ENCODE measurements at places on chromosomes 6 and 20.

DNA sequence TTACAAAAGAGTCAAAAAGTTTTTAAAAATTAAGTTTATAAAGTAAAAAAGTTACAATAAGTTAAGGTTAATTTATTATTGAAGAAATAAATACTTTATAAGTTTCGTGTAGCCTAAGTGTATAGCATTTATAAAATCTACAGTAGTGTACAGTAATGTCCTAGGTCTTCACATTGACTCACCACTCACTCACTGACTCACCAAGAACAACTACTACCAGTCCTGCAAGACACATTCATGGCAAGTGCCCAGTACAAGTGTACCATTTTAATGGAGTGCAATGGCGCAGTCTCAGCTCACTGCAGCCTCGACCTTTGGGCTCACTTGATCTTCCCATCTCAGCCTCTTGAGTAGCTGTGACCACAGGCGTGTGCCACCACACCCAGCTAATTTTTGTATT, 128.2 kb downstream of the GPX5 start:
- no peak for DNase-seq

GRCh38 chr6:148534871-148535270, 192.2 kb downstream of the SASH1 start:
- no peak for DNase-seq

DNA sequence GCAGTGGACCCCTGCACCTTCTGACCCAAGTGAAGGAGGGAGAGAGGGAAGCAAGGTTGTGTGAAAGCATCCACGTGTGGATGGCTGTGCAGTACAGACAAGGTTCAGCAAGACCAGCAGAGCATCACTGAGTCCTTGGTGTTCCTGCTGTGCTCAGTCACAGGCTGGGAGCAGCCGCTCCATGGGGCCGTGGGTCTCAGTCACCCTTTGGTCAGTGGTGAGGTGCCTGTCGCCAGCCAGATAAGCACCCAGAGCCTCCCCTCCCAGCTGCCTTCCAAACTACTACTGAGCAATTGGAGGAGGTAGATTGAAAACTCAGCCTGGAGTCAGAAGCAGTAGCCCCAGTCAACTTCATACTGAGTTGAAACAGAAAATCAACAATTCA, 218.9 kb downstream of the SLC24A3 start:
- DNase-seq: no peak

DNA sequence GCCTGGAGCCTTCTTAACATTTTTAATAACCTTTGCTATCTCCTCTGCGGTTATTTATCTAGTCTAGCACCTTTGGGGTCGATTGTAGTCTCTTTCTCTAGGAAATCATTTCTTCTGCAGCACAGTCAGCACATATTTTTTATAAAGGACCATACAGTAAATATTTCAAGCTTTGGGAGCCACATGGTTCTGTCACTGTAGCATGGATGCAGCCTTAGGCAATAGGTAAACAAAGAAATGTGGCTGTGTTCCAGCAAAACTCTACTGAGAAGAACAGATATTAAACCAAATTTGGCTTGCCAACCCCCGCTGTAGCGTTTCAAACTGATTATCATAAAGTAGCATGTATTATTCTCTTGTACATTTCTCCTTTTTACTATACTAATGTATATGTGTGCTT, 95.7 kb downstream of the SLC23A2 start:
- DNase-seq: no peak

GRCh38 chr6:141202626-141203025, 930.1 kb upstream of the GJE1 start:
- peak; percentile 75 for DNase-seq

DNA sequence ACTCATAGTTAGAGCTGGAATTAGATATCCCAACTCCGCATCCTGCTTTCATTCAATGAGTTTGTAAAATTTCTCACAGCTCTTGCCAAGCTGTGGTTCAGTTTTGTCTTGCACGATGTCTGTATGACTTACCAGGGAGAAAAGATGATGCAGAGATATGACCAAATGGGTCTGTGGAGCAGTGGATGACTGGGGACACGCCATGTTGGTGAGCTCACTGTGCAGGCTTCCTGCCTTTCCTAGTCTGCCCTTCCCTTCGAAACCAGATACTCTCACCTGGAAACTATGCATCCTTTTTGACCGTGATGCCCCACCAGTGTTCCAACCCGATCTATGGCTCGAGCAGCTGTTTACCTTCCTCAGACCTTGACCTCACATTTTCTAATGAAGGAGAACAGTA, 262.7 kb upstream of the BMP2 start:
- DNase-seq: no peak

DNA sequence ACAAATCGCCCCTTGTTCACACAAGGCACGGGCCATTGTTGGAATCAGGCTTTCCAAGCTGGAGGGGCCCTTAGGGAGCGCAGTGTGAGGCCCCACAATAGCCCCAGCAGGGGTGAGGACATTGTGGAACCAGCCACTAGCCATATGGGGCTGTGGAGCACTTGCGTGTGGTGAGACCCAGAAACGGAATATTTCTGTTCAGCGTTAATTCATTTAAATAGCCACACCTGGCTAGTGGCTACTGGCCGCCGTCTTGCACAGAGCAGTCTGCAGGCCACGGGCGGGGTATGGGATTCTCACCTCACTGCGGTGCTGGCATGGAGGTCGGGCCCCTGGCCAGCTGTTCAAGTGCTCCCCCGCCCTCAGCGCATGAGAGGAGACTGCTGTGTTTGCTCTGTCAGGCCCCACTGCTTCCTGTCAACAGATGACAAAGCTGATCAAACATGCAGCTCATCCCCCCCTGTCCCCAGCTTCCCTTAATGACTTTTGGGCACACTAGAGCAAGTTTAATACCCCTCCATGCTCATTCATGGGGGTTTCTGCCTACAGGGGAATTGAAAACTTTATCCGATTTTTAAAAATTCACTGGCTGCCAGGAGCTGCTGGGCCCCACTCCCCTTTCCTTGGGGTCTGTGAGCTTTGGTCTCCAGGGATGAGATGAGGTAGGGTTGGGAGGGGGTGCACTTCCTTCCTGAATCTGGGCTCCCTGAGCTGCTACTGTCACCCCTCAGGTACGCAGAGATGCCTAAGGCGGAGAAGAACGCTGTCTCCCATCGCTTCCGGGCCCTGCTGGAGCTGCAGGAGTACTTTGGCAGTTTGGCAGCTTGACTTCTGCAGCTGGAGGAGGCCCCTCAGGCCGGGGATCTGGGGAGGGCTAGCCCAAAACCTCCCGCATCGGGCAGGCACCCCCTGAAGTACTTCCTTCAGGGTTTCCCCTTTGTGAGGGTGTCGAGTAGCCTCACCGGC, 13.6 kb downstream of the ITPA start:
- DNase-seq: no peak

DNA sequence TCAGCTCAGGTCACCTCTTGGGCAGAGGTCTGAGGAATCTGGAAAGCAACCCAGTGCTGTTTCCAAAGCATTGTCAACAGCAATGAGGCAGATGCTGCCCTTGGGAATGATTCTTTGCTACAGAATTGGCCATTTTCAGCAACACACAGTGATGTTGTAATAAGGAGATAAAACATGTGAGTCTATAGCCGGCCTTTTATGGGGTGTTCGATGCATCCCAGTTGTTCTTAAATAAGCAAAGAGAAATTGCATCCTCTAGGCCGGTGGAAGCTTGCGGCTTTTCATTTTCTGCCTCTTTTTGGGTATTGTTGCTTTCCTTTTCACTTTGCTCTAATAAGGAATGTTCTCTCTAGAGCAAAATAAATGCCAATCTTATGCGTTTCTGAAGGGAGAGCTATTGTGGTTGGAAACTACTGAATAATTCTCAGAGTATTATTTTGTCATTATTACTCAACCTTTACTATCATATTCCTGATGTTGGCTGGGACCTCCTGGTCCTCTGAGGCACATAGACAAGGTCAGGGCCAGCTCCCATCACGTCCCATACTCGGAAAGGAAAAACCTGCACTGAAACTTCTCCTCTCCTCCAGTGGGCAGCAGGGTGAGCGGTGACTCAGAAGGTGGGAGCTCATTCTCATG, 214.2 kb downstream of the CDH26 start:
- DNase-seq: no peak

DNA sequence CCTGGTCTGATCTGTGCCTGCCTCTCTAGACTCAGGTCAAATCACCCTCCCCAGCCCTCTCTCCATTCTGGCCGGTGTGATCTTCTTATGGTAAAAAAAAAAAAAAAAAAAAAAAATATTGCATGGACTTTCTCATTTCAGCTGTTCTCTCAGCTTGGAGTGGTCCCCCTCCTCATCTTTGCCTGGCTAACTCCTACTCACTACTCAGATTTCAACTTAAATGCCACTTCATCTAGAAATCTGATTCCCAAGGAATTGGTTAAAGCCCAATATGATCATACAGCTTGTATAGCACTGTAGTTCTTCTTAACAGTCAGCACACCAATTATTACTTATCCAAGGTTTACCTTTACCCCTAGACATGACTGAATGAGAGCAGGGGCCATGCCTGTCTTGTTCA, 105.9 kb upstream of the CARMIL1 start:
- no peak for DNase-seq

- no peak for DNase-seq
These were observed 15.7 kb downstream of the CPNE5 start for GRCh38 chr6:36823421-36824096.

- peak; percentile 91 for DNase-seq
These were observed 121.7 kb upstream of the SLC2A12 start for GRCh38 chr6:134173936-134174671.

DNA sequence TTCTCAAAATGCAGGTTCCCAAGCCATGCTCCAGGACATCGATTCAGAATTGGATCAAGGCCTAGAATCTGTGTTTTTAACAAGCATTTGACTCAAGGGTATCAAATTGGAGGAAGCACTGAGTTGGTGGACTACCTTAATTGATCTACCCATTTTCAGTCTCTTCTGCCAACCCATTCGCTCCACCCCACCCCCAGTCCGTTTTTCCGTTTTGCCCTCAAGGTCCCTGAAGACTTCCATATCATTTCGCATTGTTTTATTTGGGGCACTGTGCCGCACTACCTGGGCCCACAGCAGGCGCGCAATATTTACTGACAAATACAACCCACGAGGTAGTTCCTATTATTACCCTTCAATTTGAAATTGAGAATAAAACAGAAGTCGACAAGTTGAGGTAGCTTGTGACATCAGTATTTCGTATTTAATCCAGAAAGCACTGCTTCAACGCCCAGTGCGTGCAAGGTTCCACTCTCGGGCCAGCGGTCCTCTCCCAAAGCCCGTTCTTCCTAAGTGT, 557 bp upstream of the DHX35 start:
- no peak for DNase-seq

GRCh38 chr20:62441987-62442539, 14.7 kb upstream of the RBBP8NL start:
- no peak for DNase-seq

DNA sequence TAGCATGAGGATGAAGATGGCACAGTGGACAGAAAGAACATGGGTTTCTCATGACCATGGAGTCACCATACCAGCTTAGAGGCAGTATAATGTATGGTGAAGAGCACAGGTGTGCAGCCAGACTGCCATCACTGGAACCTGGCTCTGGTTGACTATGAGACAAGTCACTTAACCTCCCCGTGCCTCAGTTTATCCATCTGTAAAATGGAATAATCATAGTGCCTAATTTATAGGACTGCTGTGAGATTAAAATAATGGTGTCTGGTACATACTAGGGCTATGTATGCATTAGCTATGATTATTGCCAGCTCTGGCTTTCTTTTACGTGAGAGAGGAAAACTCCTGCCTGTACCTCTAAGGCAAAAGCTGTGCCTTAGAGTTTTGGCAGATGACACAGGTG, 19.4 kb downstream of the SLC35B3 start:
- no peak for DNase-seq

GRCh38 chr6:147648916-147649315, 140.4 kb downstream of the SAMD5 start:
- peak; percentile 69 for DNase-seq

GRCh38 chr20:10708351-10709185, 34.8 kb upstream of the JAG1 start:
- peak; percentile 90 for DNase-seq

GRCh38 chr6:80543598-80544222, 437.2 kb downstream of the BCKDHB start:
- DNase-seq: peak; percentile 47

- DNase-seq: no peak
These were observed 11.3 kb upstream of the RBM24 start for GRCh38 chr6:17269840-17270239.

DNA sequence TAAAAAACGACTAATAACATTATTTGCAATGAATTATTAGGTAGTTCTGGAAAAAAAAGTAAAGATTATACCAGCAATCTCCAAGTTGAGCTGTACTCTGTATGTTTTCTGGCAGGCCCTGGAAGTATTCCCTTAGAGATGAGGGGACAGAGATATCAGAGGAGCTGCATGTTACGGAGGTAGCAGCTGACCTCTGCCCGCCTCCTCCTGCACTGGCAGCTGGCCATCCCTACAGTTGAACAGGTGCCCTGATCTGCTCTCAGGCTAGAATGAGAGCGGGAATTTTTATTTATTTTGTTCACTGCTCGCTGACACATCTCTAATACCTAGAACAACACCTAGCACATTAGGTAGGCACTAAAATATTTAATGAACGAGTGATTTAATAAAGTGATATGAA, 23.1 kb downstream of the FBXL4 start:
- DNase-seq: no peak

All from foreskin fibroblast (primary cell).